ENCODE measurements at places on chromosomes 3 and 15. TPM values are rescaled to one million over a fixed set of nuclear protein-coding genes. Genes with fewer than 3 reads are reported as not detected.

TRIM59 gene
- 40.2 TPM for total RNA-seq

GCSAM gene
- 1.7 TPM for total RNA-seq

FGF7 gene
- total RNA-seq, result 57.8 TPM

ALDH1A2 gene
- 36.0 TPM for total RNA-seq

ETV5 gene
- 12.8 TPM for total RNA-seq

LRRIQ4 gene
- not detected for total RNA-seq

PCYT1A gene
- 43.0 TPM for total RNA-seq

POLQ gene
- total RNA-seq, result 7.3 TPM

RAB6B gene
- total RNA-seq, result 3.4 TPM

EFCAB12 gene
- not detected for total RNA-seq

NR2E3 gene
- 2.3 TPM for total RNA-seq

All from urinary bladder (tissue), 4 donors.